Activated CD4-positive, alpha-beta memory T cell treated with anti-CD3 and anti-CD28 coated beads, Interleukin-2, amount 10 ng/mL, durations not matched to agents 7 days and 5 days (primary cell): ENCODE measurements at places on chromosomes 2 and 18. TPM values are rescaled to one million over a fixed set of nuclear protein-coding genes. Genes with fewer than 3 reads are reported as not detected.

DNA sequence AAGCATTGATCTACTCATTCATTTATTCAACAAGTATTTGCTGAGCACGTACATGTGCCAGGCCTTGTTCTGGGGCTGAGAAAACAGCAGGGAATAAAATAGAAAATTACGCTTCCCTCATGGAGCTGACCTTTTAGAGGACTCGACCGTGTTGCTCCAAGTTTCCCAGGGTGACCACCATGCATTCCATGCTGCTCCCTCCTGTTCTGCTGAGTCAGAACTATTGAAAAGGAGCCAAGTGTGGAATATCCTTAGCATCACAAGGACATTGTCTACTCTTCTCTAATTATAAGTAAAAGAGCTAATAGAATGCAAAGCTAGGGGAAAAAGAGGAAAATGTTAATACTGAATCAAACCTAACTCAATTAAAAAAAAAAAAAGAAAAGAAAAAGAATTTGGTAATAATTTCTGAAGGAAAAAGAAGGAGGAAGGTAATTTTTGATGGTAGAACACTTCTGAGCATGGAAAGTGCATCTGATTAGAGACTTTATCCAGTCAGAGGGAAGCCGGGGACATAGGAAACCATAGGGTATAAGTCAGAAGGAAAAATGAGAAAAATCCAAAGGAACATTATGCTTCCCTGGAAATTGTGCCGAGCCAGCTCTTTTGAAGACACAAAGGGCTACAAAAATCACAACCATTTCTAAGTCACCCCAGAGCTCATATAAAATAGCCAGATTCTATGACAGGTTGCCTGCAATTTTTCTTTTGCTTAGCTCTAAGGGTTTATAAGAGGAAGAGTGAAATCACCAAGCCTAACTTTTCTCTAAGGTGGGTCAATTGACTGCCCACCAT, 339.4 kb downstream of the RND3 start:
- H3K27ac ChIP-seq = no peak overlapping the region
- no peaks in the 10 kb centered on the region for H3K36me3 ChIP-seq
- no peaks in the 10 kb centered on the region for H3K4me1 ChIP-seq
- DNase-seq = no peak
- no peaks in the 10 kb centered on the region for H3K27me3 ChIP-seq

DNA sequence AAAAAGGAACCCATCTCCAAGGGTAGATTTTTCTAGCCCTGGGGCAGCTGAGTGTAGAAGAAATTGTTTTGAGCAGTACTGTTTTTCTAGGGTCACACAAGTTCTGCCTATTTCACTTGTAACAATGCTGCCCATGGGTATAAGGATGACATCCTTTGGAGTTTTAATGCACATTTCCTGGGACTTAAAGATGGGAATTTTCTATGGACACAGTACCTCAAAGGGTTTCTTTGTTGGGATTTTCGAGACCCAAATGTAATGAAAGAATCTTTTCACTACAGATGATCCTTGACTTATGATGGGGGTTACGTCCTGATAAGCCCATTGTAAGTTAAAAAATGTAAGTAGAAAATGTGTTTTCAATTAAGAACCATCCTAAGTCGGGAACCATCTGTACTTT, 31.8 kb downstream of the CDC42EP3 start:
- no peaks in the 10 kb centered on the region for H3K27me3 ChIP-seq
- no peak overlapping the region for H3K27ac ChIP-seq
- H3K4me1 ChIP-seq = peaks cover 51% of the 10 kb centered on the region
- DNase-seq = no peak

- no peak for DNase-seq
- H3K4me1 ChIP-seq = peaks cover 5% of the 10 kb centered on the region
- H3K27me3 ChIP-seq = no peaks in the 10 kb centered on the region
Observed at GRCh38 chr2:43039376-43040080, 186.9 kb downstream of the ZFP36L2 start.

The ASNSD1 gene
- total RNA-seq = 37.9 TPM

The ALK gene
- not detected for total RNA-seq

DNA sequence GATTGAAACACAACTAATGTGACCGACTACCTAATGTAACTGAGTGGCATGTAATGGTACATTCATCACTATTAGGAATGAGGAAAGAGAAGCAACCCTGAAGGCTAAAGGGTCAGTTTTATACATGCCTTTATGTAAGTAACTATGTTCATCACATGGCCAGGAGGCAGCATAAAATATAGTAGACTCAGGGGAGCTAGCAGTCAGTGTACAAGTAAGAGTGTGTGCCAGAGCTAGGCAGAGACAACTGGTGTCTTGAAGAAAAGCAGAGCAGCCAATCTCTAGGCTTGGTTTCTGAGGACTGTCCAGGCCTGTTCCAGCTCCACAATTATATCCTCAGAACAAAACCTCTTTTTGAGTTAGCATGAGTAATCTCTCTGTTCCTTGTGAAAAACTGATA, 18.1 kb downstream of the SMAD2 start:
- H3K4me3 ChIP-seq = peak overlapping the region; percentile 7
- H3K36me3 ChIP-seq = peaks cover 49% of the 10 kb centered on the region
- peak overlapping the region; percentile 79 for H3K27ac ChIP-seq
- peaks cover 68% of the 10 kb centered on the region for H3K4me1 ChIP-seq
- DNase-seq = no peak

DNA sequence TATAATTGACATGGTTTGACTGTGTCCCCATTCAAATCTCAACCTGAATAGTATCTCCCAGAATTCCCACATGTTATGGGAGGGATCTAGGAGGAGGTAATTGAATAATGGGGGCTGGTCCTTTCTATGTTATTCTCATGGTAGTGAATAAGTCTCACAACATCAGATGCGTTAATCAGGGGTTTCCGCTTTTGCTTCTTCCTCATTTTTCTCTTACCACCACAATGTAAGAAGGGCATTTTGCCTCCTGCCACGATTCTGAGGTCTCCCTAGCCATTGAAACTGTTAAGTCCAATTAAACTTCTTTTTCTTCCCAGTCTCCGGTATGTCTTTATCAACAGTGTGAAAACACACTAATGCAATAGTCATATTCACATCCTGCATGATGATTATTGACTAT, 1073.3 kb upstream of the CDH2 start:
- no peak overlapping the region for H3K27ac ChIP-seq

The GALR1 gene
- total RNA-seq = not detected

GRCh38 chr2:235654103-235654813, 160.4 kb downstream of the AGAP1 start:
- no peak for DNase-seq
- H3K4me1 ChIP-seq = no peaks in the 10 kb centered on the region
- H3K36me3 ChIP-seq = no peaks in the 10 kb centered on the region

The IL36B gene
- total RNA-seq = not detected

The CSRNP3 gene
- total RNA-seq = not detected

The HRH4 gene
- total RNA-seq = 0.65 TPM

DNA sequence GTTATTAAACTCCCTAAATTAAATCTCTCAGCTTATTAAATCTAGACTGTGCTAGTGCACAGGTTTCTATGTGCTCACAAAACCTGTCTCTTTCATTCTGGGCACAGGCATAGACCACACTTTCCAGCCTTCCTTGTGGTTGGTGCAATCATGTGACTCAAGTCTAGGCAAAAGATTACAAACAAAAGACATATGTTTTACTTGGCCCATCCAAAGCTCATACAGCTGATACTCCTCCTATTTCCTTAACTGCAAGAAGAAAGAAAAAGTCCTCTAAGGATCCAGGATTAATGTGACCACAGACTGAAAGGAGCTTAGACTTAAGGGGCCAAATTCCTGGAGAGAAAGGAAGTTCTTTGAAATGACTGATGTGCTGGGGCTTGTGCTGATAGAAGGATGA, 731.3 kb upstream of the RAB6C start:
- no peaks in the 10 kb centered on the region for H3K27me3 ChIP-seq
- no peaks in the 10 kb centered on the region for H3K36me3 ChIP-seq
- no peak for DNase-seq
- no peaks in the 10 kb centered on the region for H3K4me1 ChIP-seq
- H3K4me3 ChIP-seq = no peak overlapping the region
- no peak overlapping the region for H3K27ac ChIP-seq

The HAAO gene
- total RNA-seq = 0.28 TPM

DNA sequence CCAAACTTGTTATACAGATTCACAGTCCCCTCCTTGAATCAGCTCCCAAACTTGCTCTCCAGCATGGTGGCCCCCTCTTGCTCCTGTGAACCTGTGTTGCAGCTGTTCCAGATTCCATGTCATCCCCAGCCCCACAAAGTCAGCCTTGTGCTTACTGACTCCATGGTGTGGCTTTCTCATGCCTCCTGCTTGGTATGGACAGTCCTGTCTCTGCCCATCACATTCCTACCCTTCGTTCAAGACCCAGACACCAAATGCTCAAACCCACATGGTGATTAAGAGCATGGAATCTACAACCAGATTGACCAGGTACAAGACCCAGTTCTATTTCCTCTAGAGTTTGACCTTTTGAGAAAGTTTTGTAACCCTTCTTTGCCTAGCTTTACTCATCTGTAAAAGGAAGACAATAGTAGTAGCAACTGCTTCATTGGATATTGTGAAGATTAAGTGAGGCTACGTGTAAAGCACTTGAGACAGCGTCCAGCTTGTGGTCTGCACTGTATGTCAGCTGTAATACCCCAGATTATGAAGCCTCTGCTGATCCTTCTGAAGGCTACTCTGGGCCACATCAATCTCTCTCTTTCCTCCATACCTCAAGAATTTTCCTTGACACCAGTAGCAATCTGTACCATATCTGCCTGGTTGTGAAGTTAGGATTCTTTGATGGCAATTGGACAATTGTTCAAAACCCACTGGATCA, 146.4 kb upstream of the HAAO start:
- DNase-seq = no peak
- no peak overlapping the region for H3K27ac ChIP-seq
- H3K27me3 ChIP-seq = peaks cover 3% of the 10 kb centered on the region
- H3K36me3 ChIP-seq = no peaks in the 10 kb centered on the region
- H3K4me3 ChIP-seq = no peak overlapping the region

DNA sequence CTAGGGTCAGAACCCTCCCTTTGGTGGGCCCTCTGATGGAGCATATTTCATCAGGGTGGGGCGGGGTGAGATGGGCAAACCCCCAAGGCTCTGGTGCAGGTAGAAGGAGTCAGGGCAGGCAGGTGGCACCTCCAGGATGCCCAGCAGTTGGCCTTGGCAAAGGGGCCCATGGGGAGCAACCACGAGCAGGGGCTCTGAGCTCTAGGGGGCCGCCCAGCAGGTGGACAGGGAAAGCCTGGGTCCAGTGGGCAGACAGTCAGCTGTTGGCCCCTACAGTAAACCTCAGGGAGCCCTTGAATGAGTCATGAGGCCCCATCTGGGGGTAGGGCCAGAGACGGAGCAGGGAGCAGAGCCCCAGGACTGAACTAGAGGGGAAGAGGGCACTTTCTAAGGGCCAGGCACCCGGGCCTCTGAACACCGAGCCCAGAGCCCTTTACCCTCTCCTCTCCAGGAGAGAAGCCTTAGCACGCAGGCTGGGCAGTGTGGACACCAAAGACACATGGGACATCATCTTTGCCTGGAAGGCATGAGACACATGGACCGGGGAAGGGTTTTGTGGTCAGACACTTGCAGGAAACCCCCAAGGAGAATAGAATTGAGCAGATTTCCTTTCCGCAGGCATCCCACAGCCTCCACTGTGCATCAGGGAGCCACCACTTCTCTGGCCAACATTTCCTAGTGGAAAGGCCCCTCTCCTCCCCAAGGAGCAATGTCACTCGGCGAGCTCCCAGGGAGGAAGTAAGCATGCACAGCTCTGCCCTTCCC, 257.3 kb downstream of the GLI2 start:
- no peak overlapping the region for H3K27ac ChIP-seq
- no peaks in the 10 kb centered on the region for H3K36me3 ChIP-seq
- peak; percentile 13 for DNase-seq
- H3K4me1 ChIP-seq = no peaks in the 10 kb centered on the region
- H3K27me3 ChIP-seq = no peaks in the 10 kb centered on the region

The CABLES1 gene
- total RNA-seq = 2.8 TPM

GRCh38 chr18:79775441-79776221, 22.1 kb upstream of the KCNG2 start:
- no peak for DNase-seq
- no peaks in the 10 kb centered on the region for H3K4me1 ChIP-seq
- H3K36me3 ChIP-seq = no peaks in the 10 kb centered on the region
- H3K4me3 ChIP-seq = no peak overlapping the region
- no peaks in the 10 kb centered on the region for H3K27me3 ChIP-seq
- H3K27ac ChIP-seq = no peak overlapping the region

GRCh38 chr2:12883906-12884305, 167.2 kb downstream of the TRIB2 start:
- H3K4me1 ChIP-seq = no peaks in the 10 kb centered on the region
- no peak overlapping the region for H3K4me3 ChIP-seq
- no peaks in the 10 kb centered on the region for H3K27me3 ChIP-seq
- no peaks in the 10 kb centered on the region for H3K36me3 ChIP-seq
- no peak for DNase-seq

GRCh38 chr2:236085647-236086046, 82.5 kb downstream of the GBX2 start:
- DNase-seq = no peak
- peaks cover 1% of the 10 kb centered on the region for H3K27me3 ChIP-seq
- H3K4me1 ChIP-seq = no peaks in the 10 kb centered on the region

The TACR1 gene
- total RNA-seq = not detected

DNA sequence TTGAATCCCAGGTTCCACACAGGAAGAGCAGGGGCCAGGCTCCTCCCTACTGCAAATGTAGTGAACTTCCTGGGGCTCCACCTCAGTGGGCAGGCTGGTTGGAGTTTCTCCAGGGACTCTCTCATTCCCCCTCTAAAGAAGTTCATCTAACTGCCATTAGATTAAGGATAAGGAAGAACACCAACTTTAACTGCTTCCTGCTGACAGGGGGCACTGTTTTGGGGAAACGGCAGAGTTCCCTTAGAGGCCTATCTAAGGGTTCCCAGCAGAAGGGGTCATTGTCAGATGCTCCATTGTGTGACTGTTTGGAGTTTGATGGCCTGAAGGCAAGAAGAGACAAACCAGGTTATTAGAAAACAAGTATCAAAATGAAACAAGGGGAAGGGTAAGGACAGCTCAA, 2159.7 kb upstream of the PIK3C3 start:
- no peaks in the 10 kb centered on the region for H3K4me1 ChIP-seq
- H3K27me3 ChIP-seq = no peaks in the 10 kb centered on the region
- no peak for DNase-seq
- H3K4me3 ChIP-seq = no peak overlapping the region
- no peaks in the 10 kb centered on the region for H3K36me3 ChIP-seq

- no peak overlapping the region for H3K4me3 ChIP-seq
- H3K27me3 ChIP-seq = no peaks in the 10 kb centered on the region
- H3K4me1 ChIP-seq = no peaks in the 10 kb centered on the region
- H3K36me3 ChIP-seq = no peaks in the 10 kb centered on the region
Observed at GRCh38 chr2:40160751-40161218, 291.1 kb downstream of the SLC8A1 start.

The FBXO48 gene
- 5.4 TPM for total RNA-seq

The RTP5 gene
- total RNA-seq = 0.13 TPM

The NEU4 gene
- total RNA-seq = 0.38 TPM

DNA sequence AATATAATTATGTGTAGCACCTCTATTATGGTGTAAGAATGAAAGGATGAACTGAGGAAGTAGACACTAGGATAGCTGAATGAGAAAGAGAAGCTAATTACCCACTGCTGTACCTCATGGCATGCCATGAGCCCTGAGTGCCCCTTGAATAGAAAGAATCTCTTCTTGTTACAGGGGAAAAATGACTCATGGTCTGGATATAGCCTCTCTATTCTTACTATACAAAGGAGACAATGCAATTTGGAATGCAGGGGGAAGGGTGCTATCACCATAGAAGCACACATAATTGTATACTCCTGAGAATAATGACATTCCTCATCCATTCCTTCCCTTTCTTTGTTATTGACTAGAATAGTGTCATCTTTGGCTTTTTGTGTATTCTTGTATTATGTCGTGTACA, 385.2 kb downstream of the CDH7 start:
- no peaks in the 10 kb centered on the region for H3K27me3 ChIP-seq
- DNase-seq = no peak
- H3K36me3 ChIP-seq = no peaks in the 10 kb centered on the region
- H3K4me1 ChIP-seq = no peaks in the 10 kb centered on the region

The POU3F3 gene
- not detected for total RNA-seq

The ZNF532 gene
- 3.4 TPM for total RNA-seq

The PARD6G gene
- 0.20 TPM for total RNA-seq
